Hypothalamus (tissue), 51 donors: ENCODE measurements at places on chromosomes 6 and 20.
A peak's percentile ranks its signal among the peaks of the same experiment; 100 is the strongest.

GRCh38 chr20:8033151-8033841, 13.7 kb upstream of the TMX4 start:
- no peak for DNase-seq

DNA sequence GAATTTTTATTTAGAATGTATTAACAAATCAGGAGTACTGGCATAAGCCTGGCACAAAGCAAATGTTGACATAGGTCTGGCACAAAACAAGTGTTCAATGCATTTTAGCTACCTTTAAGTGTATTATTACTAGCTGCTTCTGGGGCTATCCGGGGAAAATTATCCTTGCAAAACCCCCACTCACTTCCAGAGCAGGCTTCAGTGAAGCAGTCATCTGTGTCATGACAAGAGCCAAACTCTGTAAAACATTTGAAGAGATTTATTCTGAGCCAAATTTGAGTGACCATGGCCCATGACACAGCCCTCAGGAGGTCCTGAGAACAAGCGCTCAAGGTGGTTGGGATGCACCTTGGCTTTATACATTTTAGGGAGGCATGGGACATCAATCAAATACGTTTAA, 6.4 kb upstream of the TRIM38 start:
- DNase-seq, result no peak

GRCh38 chr6:137258170-137258569, 39.0 kb upstream of the IFNGR1 start:
- no peak for DNase-seq

GRCh38 chr6:40693768-40694167, 106.6 kb upstream of the LRFN2 start:
- no peak for DNase-seq

DNA sequence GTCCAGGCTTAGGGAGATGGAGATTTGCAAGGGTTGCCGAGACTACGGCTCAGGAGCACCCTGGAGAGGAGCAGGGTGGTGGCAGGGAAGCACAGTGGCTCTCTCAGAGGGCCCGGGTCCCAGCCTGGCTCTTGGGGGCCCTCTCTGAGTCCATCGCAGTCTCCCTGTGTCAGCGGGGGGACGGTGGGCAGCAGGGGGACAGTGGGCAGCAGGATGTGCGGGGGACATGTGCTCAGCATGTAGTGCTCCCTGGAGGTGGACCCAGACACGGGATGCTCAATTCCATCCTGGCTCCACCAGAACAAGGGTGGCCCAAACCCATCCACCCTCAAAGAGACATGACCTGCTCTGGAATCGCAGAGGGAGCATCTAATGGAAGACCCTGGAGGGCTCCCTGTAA, 43.0 kb upstream of the ZBP1 start:
- no peak for DNase-seq

DNA sequence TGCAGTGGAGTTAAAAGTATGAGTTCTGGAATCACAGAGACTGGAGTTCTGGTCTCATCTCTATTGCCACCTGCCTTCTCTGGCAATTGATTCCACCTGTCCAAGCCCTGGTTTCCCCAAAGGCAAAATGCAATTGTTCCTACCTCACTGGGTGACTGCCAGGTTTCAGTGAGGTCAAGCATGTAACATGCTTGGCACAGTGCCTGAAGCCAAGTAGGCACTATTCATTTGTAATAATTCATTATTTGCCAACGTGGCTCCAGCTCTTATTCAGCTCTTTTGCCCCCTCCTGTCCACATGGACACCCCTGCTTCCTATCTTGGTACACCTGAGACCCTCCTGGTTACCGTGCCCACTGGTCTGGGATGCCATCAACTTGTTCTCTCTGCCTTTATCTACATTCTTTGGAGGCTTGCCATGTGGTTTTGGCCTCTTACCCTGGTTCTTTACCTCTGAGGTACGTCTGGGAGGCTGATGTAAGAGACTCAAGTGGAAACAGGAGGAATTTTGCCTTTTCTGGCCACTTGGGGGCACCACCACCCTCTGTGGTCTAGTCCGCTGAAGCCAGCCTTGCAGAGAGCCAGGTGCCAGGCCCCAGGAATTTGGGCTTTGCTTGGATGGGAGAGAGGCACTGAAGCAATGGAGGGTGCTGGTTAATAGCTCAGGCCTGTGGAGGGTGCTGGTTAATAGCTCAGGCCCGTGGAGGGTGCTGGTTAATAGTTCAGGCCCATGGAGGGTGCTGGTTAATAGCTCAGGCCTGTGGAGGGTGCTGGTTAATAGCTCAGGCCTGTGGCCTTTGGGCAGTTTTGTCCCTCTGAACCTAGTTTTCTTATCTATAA, 1.7 kb downstream of the KCNK15 start:
- peak; percentile 61 for DNase-seq

DNA sequence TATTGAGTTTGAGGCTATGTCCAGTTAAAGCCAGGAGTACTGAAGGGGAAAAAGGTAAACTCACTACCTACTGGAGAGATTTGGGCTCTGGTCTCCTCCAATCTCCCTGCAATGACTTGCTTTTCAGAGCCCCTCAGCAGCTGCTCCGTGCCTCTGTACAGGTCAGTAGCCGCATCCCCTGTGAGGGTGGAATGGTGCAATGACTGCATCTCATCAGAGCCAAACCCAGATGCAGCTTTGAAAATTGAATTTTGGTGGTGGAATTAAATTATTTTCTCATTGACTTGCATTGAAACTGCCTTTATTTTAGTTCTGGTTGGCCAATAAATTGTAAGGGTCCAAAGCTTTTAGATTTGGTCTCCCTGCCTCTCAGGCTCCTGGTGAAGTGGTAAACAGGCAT, 166.7 kb downstream of the DLL1 start:
- DNase-seq, result no peak

- DNase-seq, result no peak
Observed at GRCh38 chr6:159692303-159693127, 526 bp downstream of the SOD2 start.

DNA sequence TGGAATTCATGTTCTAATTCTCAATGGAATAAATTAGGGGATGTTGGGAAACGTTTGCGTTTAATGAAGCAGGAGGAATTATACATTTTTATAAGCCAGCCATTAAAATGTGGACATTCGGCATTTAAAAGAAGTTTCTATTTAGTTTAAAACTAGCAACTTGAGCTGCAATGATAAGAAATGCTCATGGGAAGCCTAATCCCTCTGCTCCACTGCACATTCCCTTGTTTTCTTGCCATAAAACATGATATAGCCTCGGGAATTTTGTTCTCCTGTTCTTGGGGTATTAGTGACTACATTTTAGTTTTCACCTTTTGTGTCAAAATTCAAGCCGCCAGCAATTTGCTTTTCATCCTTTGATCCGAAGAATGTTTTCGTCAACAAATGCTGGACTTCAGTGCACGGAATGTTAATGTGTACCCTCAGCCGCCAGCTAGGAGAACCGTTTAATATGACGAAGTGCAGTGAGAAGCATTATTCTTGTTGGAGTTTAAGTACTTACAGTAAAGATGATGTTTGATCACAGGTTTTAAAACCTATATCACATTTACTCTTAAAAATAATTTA, 137.9 kb downstream of the HIVEP1 start:
- no peak for DNase-seq

DNA sequence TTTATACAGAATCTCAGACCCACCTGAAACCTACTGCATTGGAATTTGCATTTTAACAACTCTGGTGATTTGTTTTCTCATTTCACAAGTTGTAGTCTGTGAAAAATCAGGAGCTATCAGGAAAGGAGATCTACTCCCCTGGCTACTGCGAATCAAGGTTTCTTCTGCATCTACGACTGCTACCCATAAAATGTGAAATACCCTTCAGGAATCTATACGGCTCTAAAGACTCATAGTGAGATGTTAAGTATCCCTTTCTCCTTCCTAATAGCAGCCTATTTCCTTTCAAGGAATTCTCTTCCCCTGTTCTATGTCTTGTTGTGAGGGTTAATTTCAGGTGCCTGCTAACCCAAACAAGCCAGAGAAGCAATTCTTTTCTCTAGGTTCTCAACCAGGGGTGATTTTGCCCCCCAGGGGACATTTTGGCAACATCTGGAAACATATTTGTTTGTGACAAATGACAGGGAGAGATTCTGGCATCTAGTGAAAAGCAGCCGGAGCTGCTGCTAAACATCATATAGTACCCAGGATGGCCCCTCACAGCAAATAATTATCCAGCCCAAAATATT, 26.3 kb downstream of the WFDC3 start:
- no peak for DNase-seq
